HT1080 (cell line): ENCODE measurements at places on chromosomes 13 and 19.

- peak; percentile 61 for DNase-seq
These were observed 4.9 kb upstream of the SMIM17 start for GRCh38 chr19:56637976-56638555.

DNA sequence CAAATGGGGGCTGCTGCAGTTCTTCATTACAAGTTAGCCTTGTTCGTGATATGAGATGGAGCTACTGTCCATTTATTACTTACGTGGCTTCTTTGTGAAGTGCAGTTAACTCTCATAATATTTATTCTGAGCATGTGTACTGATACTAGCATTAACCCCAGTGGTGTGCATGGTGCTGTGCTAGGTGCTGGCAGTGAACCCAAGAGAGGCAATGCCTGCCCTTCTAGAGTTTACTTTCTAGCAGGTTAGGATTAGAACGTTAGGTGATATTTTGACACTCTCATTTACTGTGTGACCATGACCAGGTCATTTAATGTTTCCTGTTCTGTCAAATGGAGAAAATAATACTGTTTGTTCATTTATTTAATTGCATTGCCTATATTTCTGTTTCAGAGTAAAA lies 16.9 kb downstream of the PIBF1 start:
- no peak for DNase-seq

GRCh38 chr19:16038196-16038695 lies 38.0 kb upstream of the TPM4 start:
- DNase-seq: no peak

DNA sequence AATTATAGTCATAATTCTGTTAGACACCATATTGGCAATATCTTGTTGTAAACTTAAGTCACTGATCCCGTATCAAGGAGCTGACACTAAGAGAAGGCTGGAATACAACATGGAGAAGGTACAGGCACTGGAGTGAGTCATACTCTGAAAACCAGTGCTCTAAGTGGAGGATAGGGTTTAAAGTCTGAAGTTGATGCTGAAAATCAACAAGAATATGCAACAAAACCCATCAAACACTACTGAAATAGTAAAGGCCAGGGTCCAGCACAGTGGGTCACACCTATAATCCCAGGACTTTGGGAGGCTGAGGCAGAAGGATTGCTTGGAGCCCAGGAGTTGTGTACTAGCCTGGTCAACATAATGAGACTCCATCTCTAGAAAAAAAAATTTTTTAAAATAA lies 73.2 kb upstream of the KLF5 start:
- DNase-seq: no peak

GRCh38 chr19:51173681-51174080 lies 31.6 kb downstream of the SIGLEC7 start:
- no peak for DNase-seq

- no peak for DNase-seq
These were observed 403.6 kb downstream of the SPRY2 start for GRCh38 chr13:79937311-79937710.

DNA sequence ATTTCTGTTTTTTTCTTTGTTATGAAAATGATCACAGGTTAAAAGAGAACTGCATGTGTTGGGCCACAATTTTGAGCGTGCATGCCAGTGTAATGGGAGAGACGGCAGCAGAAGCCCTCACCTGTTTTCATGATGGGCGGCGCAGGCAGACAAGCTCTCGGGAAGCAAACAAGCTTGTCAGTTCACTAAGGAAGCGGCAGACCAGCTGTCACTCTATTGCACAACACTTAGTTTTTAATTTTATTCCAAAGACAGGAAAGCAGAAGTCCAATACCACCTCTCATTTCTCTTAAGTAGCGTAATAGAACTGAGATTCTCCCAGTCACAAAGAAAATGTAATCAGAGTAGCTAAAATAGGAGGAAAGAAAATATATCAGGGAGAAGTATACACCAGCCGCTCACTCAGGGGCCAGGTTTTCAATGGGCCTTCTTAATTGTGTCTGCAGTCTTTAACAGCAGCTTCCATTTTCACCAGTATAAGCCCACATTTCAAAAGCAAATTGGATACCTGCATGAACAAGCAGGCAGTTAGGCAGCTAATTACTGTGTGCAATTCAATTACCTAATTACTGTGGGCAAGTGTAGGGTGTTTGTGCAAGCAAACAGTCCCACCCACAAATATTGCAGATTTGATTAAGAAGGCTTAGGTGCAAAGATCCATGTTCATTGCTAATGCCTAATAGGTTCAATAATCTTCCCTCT lies 711.4 kb downstream of the DIAPH3 start:
- DNase-seq: no peak

- DNase-seq: no peak
These were observed 16.8 kb downstream of the SPART start for GRCh38 chr13:36329361-36329760.

GRCh38 chr19:294946-295686 lies 3.9 kb upstream of the PLPP2 start:
- DNase-seq: no peak

DNA sequence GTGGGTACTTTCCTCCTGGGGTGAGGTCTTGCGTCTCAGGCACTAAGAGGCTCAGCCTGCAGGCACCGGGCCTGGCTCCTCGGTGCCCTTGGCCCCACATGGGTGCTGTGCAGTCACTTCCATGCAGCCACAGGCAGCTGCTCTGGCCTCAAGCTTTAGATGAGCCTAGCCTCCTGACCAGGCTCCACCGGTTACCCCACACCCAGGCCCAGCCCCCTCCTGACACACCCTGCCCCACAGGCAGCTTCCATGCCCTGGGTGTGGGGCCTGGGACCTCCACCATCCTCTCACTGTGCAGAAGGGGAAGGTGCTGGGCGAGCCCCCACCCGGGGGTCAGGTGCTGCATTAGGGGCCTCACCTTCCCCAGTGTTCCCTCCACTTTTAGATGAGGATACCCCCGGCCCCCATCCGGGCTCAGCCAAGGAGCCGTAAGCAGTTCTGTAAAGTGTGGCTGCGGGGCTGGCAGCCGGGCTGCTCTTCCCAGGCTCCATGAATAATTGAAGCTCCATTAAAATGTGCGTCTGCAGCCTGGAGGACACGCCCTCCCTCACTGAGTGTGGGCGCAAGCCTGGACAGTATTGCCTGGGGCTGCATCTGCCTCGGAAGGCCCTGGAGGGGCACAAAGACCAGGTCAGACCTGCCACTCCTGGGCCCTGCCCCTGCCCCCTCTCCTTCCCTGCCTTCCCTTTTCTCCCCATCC lies 72.5 kb upstream of the KCTD15 start:
- no peak for DNase-seq

DNA sequence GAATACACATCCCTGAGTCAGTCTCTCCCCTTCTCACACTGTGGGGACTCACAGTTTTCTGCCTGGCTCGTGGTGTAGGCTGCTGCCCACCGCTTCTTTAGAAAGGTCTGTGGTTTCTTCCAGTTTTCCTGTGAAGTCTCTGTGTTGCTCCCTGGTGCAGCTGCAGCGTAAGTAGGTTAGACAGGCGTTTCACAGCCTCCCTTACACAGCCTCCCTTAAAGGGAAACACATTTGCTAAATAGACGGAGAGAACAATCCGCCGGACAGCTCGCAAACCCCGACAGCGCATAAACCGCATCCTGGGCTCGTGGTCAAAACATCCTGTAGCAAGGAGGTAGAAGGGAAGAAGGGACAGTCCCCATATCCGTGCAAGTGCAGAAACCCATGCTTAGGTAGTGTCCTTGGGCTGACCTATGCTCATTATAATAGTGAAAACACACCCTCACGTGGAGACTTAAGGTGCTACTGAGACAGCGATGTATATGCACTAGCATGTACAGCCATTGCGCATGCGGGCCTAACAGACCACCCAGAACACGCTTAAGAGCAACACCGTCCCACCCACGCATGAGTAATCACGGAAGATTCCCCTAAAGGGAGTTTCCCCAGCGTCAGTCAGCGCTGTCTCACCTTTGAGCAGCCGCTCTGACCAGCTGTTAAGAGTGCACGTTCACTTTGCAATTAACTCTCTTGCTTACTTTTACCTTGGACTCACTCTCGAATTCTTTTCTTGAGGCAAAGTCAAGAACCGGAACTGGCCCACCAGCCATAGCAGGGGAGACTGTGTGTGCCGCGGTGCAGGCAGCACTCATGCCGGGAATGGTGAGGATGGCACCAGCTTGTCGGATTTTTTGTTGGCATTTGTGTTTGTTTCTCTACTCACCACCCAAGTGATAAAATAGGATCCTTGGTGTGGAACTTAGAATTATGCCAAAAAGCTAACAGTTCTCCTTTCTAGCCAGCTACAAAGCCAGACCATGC lies 16.6 kb downstream of the SIGLEC8 start:
- peak; percentile 17 for DNase-seq

GRCh38 chr19:38224014-38224862 lies at the start of gene DPF1:
TSS of gene DPF1 (minus strand) at chr19:38224222. CDS start at chr19:38224142, 80 bp downstream.
- peak; percentile 72 for DNase-seq

DNA sequence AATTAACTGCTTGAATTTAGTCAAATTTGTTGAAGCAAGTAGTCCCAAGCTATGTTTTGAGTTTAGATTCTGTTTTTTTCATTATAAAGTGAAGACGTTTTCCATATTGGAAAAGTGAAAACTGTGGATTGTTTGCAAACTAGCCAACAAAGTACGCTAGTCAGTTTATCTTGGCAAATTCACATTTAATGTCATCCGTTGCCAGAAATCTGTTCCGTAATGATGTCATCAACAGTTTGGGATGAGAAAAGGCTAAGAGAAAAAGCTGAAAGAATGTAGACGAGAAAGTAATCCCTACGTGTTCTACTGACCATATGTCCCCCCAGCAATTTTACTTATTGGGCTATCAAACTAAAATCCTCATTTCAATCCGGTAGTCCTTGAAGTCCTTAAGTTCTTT lies 419.6 kb downstream of the GPC6 start:
- no peak for DNase-seq

- DNase-seq: no peak
These were observed 5.5 kb upstream of the PTBP1 start for GRCh38 chr19:791567-792305.

- DNase-seq: peak; percentile 65
These were observed 5.8 kb downstream of the FTL start for GRCh38 chr19:48970923-48971395.

DNA sequence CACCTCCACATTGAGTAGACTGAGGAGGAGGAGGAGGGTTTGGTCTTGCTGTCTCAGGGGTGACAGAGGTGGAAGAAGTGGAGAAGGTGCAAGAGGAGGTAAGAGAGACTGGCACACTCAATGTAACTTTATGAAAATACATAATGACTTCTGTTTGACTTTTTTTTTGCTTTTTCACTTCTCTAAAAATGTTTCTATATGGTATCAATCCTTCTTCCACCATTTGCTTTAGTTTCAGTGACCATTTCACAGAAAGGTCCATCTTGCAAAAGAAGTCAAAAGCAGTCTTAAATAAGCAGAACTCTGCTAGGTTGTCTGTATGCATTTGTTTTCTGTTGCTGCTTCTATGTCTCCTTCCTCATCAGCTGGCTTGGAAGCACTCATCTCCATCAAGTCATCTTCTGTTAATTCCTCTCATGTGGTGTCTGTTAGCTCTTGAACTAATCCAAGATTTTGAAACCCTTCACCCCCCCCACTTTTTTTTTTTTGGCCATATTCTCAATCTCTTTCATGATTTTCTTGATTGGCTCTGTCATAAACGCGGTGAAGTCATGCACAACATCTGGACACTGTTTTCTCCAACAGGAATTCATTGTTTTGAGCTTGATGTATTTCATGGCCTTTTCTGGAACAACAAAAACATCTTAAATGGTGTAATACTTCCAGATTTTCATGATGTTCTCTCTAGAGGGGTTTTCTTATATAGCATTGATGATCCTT lies 80.8 kb downstream of the KL start:
- DNase-seq: no peak

GRCh38 chr13:110185696-110186095 lies 121.3 kb downstream of the COL4A1 start:
- no peak for DNase-seq

GRCh38 chr19:29060813-29061364 lies 152.1 kb downstream of the UQCRFS1 start:
- no peak for DNase-seq

DNA sequence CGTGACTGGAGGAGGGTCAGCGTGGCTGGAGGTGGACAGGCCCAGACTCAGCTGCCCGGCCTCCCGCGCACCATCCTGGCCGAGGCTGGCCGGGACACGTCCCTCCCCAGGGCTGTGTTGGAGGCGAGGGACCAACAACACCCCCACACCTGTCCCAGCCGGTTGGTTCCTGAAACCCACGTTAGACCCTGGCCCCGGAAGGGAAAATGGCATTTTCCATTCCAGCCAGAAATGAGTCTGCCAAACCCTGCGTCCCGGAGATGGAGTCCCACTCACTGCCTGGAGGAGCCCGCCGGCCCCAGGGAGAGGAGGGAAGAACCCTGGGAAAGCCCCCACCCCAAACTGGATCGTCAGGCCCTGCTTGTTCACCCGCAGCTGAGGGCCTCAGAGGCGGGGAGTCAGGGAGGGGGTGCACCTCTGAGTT lies 4.8 kb upstream of the WDR18 start:
- no peak for DNase-seq

DNA sequence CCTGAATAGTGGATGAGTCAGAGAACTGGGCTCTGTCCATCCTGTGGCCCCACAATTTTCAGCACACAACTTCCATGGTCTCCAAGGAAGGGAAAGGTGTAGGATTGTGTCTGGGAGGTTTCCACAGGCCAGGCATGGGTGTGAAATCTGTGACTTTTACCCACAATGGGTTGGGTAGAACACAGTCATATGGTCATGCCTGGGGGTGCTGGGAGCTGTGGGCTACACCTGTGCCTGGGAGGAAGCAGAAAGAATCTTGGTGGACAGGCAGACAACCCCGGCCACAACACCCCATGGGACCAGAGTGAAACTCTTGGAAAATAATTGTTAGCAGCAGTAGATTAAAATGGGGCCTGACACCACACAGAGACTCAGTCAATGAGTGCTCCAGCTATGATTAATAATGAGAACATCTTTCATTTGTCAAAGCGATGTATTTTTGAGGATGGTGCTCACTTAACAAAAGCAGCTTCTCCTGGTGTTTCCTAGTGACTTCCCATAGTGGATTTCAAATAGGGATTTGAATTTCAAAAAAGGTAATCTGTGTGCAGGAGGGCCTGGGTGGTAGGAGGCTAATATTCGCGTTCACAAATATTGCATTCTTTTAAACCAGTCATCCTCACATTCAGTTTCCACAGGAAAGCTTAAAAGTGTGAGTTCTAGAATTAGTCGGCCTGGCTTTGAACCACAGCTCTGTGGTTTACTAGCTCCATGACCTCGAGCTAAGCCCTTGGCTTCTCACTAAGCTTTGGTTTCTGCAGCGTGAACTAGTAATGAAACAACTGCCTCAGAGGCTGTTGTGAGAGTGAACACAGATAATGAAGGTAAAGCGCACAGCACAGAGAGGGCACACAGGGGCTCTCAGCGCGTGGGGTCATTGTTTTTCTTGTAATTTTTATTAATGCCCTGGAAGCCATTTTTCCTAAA lies 89.3 kb upstream of the UQCRFS1 start:
- DNase-seq: peak; percentile 18

DNA sequence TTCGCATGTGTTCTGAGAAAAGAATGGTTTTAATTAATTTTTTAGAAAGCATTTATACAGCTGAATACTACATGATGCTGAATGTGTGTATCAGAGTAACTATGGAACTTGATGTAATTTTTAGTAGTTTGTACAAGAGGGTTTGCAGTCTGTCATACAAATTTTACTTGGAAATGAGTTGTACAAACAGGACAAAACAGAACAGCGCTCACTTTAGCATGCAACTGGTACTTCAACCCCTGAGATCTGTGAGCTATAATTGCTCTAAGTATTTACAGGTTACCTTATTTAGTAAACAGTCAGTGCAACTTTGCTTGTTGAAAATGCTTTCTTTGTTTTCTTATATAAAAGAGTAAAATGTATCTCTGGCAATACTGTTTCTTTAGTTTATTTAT lies 706 bp downstream of the TNFRSF19 start:
- DNase-seq: no peak

GRCh38 chr13:41004875-41005693 lies 14.0 kb downstream of the ELF1 start:
- DNase-seq: peak; percentile 31
